ENCODE measurements at places on chromosomes 16 and 17.

GRCh38 chr17:17071531-17072360, 29.5 kb downstream of the MPRIP start:
- no peak for DNase-seq

GRCh38 chr17:7024402-7024785, 1.5 kb downstream of the BCL6B start:
- DNase-seq = no peak

GRCh38 chr17:3891626-3892094, 1.2 kb downstream of the CAMKK1 start:
- DNase-seq = no peak

GRCh38 chr17:2123375-2124251, 68.7 kb downstream of the HIC1 start:
- no peak for DNase-seq

DNA sequence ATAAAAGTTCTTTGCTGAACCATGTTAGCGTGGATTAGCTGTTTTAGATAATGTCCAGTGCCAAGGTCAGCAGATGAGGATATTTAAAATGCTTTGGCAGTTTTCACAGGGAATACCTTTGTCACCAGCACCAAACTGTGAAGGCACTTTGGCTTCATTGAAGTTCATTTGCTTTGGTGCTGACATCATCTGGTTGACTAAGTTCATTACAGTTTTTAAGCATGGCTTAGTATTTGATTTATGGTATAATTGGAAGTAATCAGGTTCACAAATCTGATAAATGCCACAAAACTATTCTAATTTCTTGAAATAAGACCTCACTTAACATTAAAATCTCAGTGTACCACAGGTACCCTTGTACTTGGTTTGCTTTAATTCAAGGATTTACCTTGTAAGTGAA, 4.3 kb downstream of the GID4 start:
- DNase-seq = no peak

Data from activated CD8-positive, alpha-beta memory T cell treated with anti-CD3 and anti-CD28 coated beads for 48 hours (primary cell).